ENCODE measurements at places on chromosomes 4 and X. TPM values are rescaled to one million over a fixed set of nuclear protein-coding genes. Genes with fewer than 3 reads are reported as not detected.

GRCh38 chr4:177862541-177863176 lies 420.4 kb upstream of the AGA start:
- no peaks in the 10 kb centered on the region for H3K36me3 ChIP-seq
- no peak overlapping the region for H3K4me3 ChIP-seq
- no peak overlapping the region for H3K27ac ChIP-seq

Gene AFM
- total RNA-seq = not detected

Gene DIPK2B
- total RNA-seq = not detected

DNA sequence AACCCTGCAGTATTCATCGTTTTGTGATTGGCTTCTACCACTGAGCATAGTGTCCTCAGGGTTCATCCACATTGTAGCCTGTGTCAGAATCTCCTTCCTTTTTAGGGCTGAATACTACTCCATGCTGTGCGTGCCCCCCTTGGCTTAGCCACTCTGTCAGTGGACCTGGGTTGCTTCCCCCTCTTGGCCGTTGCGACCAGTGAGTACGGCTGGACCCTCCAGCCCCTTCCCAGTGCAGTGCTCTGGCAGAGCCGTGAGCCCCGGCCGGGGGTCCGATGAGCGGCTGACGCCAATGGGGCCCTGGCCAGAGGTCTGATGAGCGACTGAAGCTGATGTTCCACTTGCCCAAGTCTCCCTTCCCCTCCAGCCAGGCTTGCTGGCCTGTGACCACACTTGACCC lies 6.9 kb downstream of the BLOC1S4 start:
- no peak for DNase-seq
- peaks cover 8% of the 10 kb centered on the region for H3K4me1 ChIP-seq
- H3K4me3 ChIP-seq = no peak overlapping the region
- no peak overlapping the region for H3K27ac ChIP-seq

DNA sequence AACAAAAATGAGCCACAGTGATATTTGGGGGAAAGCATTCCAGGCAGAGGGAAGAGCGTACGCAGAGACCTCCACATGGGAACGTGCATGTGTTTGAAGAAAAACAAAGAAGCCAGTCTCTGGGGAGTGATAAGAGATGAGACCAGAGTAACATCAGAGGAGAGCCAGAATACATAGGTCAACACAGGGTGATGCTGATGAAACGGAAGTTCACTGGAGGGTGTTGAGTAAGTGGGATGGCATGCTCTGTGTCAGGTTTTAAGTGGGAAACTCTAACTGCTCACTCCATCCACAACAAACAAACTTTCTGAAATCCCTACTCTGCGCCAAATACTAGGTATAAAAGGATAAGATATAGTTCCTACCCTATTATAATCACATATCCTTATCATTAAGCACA lies 110.0 kb downstream of the ARHGAP6 start:
- H3K27me3 ChIP-seq = peaks cover 7% of the 10 kb centered on the region
- H3K36me3 ChIP-seq = no peaks in the 10 kb centered on the region
- no peak overlapping the region for H3K27ac ChIP-seq

GRCh38 chr4:144223661-144224060 lies 83.1 kb upstream of the GYPA start:
- no peak overlapping the region for H3K4me3 ChIP-seq
- H3K4me1 ChIP-seq = no peaks in the 10 kb centered on the region
- no peak overlapping the region for H3K27ac ChIP-seq
- no peaks in the 10 kb centered on the region for H3K36me3 ChIP-seq
- no peaks in the 10 kb centered on the region for H3K27me3 ChIP-seq
- DNase-seq = no peak

- H3K36me3 ChIP-seq = no peaks in the 10 kb centered on the region
- DNase-seq = no peak
- no peaks in the 10 kb centered on the region for H3K27me3 ChIP-seq
- peaks cover 20% of the 10 kb centered on the region for H3K4me1 ChIP-seq
- no peak overlapping the region for H3K4me3 ChIP-seq
These were observed 76.2 kb upstream of the ESX1 start for GRCh38 chrX:104330966-104331365.

Gene COL4A5
- total RNA-seq = 19.8 TPM

GRCh38 chr4:151540728-151541388 lies 131.9 kb downstream of the FHIP1A start:
- H3K4me3 ChIP-seq = no peak overlapping the region
- no peaks in the 10 kb centered on the region for H3K36me3 ChIP-seq
- peak; percentile 12 for DNase-seq
- peaks cover 8% of the 10 kb centered on the region for H3K4me1 ChIP-seq
- H3K27ac ChIP-seq = no peak overlapping the region
- no peaks in the 10 kb centered on the region for H3K27me3 ChIP-seq

DNA sequence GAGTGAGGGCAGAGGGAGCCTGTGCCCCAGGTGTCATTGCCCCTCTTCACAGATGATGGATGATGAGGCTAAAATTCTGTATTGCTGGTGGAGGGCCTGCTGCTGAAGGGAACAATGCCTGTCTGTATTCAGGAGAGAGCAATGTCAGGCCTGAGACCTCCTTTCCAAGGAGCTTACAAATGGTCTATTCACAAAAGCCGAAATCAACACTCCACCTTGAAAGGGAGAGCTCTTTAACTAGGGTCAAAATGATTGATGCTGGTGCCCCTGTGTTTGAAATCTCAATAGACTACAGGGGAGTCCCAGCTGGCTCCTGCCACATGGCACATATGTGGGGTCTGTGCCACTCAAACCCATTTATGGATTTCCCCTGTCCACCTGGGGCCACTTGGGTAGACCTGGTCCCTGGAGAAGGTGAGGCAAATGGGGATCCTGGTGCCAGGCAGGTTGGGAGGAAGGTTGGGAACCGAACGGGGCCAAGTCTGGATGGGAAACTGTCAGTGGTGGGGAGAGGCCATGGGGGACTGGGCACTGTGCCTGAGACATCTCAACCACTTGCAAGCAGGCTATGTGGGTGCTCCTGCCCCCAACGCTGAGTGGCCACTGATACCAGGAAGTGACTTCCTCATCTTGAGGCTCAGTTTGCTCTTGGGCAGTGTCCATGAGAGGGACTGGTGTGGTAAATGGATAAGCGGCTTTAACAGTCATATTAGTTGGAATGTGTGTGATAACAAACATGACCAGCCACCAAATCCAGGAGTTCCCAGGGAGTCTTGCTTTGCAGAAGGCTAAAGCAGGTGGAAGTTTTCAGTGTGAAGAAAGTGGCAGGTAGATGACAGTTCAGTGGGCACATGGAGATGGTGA lies 223.8 kb upstream of the PSAPL1 start:
- no peaks in the 10 kb centered on the region for H3K4me1 ChIP-seq
- DNase-seq = no peak
- H3K4me3 ChIP-seq = no peak overlapping the region
- no peaks in the 10 kb centered on the region for H3K36me3 ChIP-seq
- no peak overlapping the region for H3K27ac ChIP-seq
- peaks cover 25% of the 10 kb centered on the region for H3K27me3 ChIP-seq

GRCh38 chr4:149113804-149114430 lies 671.7 kb upstream of the NR3C2 start:
- no peaks in the 10 kb centered on the region for H3K36me3 ChIP-seq
- no peak for DNase-seq
- H3K4me3 ChIP-seq = no peak overlapping the region
- H3K27me3 ChIP-seq = no peaks in the 10 kb centered on the region
- H3K27ac ChIP-seq = no peak overlapping the region

DNA sequence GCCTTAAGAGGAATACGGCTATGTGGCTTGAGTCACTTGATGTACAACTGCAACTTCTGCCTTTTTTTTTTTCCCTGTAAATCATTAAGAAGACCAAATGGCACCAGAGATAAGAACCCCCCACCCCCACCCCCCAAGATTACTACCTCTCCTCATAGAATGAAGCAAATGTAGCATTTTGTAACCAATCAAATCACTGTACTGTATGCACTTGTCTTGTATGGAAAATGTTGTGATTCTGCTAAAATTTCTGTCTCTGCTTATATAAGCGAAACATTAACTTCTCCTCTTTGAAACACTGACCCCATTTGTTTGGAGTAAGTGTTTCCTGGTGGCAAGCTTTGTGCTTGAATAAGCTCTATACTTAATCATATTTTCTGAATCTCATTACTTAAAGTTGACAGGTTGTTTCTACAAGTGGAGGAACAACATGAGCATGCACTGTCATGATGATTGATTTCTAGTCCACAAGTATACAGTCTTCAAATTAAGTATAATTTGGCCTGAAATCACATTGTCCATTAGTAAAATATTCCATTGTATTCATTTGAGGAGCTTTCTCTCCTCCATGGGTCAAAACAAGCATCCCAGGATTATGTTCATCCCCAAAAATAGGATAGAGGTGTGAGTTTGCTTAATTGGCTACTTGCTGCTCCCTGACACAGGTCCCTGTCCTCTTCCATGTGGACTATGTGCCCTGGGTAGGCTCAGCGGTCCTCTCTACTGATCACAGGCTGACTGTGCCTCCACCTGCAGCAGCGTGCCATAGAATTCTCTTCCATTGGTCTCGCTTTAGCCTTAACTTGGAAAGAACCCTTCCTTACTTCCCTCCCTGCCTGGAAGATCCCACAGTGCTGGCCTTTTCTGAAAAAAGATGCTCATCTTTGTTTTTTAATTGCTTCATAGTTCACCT lies 104.0 kb upstream of the BMP2K start:
- H3K4me3 ChIP-seq = no peak overlapping the region
- no peaks in the 10 kb centered on the region for H3K4me1 ChIP-seq
- no peaks in the 10 kb centered on the region for H3K27me3 ChIP-seq
- H3K36me3 ChIP-seq = no peaks in the 10 kb centered on the region
- no peak for DNase-seq

Measured in Calu3 (cell line).